NCI-H82 (cell line): ENCODE measurements at places on chromosomes 6 and 20.

DNA sequence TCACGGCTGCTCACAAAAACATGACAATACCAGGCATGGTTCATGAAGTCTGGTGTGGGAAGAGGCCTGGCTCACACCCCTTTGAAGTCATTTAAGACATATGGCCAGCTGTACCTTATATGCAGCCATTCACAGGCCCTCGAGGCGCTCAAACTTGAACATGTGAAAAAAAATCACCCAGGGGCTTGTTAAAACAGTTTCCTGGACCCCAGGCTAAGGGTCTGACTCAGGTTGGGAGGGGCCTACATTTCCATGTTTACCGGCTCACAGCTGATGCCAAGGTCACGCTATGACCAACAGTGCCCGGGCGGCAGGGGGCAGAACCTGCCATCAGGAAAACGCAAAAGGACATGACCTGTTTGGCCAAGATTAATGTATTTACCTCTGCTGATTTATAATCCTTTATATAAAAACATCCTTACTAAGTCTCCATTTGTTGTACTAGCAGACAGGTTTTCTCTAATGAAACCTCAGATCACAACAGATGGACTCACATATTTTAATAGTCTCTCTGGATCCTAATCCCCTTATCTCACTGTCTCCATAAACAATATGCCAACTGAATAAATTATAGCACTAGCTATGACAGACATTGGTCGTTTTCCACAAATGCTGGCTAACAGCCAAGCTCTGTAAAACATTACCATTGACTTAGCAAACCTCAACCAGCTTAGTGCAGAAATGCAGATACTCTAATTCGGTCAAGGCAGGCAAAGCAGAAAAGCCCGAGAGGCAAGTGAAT, 19.9 kb downstream of the EZR start:
- peak; percentile 99 for DNase-seq

DNA sequence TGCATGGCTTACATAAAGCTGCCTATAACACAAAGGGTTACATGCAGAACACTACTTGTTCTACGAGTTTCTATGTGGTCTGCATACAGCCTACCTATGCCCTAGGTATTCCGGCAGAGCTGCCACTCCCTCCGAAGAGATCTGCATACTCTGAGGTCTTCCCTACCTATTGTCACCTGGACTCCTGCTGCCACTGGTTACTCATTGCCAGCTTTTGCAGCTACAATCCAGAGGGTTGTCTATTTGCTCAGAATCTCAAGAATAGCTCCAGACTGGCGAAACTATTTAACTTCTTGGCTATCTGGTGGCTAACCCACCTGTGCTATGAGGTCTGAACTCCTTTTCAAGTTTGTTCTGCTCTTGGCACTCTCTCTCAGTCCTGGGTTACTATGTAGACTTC, 323.3 kb downstream of the BMP2 start:
- no peak for DNase-seq

- no peak for DNase-seq
Measured at GRCh38 chr6:83860359-83860755, 868 bp downstream of the CYB5R4 start.

DNA sequence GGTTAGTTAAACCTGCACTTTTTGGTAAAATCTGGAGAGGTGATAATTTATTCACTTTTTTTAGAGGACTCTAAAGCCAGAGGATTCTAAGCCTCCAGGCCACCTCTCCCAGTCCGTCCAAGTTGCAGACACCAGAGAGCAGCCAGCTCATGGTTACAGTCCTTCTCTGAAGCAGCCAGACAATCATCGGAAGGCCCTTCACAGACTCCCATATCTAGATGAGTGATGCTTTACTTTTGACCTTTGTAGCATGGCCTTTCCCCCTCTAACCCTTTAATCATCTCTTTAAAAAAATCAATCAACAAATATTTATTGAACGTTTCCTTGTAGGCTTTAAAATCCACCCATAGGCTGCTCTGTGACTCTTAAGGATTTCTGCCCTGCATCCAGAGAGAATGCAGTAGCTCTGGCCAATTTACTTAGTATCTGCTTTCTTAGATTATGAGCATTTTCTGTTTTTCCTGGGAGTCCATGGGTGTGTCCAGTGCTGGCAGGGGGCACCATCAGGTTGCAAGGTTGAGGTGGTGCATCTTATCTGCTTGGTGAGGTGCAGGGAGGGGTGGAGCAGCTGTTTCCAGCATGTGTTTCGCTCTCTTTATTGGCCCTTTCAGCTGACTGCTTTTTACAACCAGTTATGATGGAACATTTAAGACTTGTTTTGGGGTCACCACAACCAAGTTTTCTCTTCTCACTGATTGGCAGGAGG, 58.6 kb downstream of the JARID2 start:
- peak; percentile 38 for DNase-seq

DNA sequence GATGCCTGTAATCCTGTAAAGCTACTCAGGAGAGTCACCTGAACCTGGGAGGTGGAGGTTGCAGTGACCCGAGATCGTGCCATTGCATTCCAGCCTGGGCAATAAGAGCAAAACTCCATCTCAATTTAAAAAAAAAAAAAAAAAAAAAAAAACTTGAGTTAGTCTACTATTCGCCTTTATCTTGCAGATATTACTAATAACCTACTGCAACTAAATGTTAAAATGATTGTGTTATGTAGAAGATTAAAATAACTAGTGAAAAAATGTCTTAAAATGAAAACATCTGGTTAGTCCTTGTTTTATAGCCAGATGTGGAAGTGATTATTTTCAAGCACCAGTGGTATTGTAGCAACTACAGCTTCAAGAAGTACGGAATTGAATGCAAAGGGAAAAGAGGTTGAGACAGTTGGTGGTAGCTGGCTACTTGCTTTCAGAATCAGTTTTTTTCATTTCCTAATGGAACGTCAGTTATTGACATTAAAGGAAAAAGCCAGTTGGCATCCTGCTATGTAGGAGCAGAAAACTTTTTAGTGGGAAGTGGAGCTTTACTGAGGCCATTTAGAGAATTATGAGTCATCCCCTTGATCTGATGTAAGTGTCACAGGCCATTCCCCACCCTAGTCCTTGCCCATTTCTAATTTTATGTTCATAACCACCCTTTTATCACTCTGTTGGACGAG, 43.8 kb upstream of the DYNLRB1 start:
- DNase-seq: peak; percentile 39

- no peak for DNase-seq
Measured at GRCh38 chr6:98747960-98748359, 86.4 kb upstream of the POU3F2 start.

- no peak for DNase-seq
Measured at GRCh38 chr6:56938649-56939191, 16.2 kb upstream of the BEND6 start.

- no peak for DNase-seq
Measured at GRCh38 chr20:5030348-5031205, 29.3 kb upstream of the SLC23A2 start.

DNA sequence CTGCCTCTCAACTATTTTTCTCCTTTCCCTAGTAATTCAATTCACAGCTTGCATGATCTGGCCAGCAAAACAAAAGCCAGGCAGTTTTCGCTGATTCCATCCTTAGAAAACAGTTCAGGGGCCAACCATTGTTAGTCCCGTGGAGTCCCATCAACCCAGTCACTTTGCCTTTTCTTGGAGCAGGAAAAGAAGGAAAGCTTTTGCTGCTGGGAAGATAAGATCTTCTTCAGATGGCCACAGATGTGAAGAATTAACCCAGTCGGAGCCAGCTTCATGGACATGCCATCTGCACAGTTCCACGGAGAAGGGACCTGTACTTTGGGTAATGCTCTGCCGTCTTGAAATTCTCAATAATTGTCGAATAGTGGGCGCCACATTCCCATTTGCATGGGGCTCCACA, 76.9 kb upstream of the TSHZ2 start:
- DNase-seq: peak; percentile 30

GRCh38 chr6:139475646-139476045, 101.2 kb upstream of the CITED2 start:
- no peak for DNase-seq

DNA sequence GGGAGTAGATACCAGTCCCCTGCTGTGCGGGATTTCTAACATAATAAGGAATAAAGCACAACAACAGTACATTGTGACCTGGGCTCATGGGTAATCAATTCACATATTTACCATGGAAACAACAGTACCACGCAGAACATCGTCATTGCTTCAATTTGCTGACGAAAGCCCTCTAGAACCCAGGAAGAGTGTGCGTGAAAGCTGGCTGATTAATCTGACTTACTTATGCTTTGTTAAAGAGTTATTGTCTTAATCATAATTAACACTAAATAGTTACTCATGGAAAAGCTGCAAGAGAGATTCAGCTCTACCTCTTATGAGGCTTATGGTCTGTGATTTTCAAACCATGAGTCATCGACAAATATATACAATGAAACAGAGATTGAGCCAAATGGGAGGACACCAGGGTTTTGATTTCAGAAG, 644.3 kb upstream of the AGPAT4 start:
- no peak for DNase-seq

DNA sequence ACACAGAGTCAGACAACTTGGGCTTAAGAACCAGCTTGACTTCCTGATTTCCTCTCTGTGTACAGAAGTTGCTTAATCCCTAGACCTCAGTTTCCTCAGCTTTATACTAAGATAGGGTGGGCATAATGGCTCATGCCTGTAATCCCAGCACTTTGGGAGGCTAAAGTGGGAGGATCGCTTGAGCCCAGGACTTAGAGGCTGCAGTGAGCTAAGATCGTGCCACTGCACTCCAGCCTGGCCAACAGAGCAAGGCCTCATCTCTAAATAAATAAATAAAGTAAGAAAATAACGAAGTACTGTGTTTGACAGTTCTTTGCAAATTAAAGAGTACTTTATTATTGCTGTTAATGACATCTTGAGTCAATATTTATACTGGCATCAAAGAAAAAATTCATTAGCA, 41.7 kb downstream of the CNKSR3 start:
- no peak for DNase-seq

DNA sequence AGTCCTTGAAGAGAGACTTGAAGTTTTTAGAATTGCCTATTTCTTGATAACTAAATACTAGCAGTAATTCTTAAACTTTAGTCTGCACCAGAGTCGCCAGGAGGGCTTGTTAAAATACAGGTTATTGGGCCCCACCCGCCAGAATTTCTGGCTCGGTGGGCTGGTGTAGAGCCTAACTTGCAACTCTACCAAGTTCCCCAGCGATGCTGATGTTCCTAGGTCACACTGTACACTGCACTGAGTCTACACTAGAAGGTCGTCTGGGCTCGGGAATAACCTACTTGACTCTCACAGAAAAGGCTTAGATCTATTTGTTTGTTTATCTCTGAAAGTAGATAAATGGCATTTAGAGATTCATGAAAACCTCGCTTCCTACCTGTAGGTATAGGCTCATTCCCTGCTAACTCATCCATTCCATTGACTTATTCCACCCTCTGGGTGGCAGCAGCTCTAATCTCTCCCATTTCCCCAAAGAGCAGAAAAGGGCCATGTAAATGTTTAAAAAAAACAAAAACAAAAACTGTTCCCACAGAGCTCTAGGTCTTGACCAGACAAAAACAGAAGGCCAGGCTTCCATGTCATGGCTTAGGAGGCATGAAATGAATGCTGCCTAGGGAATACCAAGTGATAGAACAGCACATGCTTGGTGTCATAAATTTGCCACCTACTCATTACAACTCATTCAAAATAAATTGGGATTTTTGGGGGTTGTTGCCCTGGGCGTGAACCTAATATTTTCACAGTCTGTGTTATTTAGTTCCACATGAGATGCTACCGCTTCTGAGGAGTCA, 292.1 kb downstream of the ADGB start:
- no peak for DNase-seq

GRCh38 chr6:1703091-1703855, 93.6 kb downstream of the FOXC1 start:
- peak; percentile 26 for DNase-seq

DNA sequence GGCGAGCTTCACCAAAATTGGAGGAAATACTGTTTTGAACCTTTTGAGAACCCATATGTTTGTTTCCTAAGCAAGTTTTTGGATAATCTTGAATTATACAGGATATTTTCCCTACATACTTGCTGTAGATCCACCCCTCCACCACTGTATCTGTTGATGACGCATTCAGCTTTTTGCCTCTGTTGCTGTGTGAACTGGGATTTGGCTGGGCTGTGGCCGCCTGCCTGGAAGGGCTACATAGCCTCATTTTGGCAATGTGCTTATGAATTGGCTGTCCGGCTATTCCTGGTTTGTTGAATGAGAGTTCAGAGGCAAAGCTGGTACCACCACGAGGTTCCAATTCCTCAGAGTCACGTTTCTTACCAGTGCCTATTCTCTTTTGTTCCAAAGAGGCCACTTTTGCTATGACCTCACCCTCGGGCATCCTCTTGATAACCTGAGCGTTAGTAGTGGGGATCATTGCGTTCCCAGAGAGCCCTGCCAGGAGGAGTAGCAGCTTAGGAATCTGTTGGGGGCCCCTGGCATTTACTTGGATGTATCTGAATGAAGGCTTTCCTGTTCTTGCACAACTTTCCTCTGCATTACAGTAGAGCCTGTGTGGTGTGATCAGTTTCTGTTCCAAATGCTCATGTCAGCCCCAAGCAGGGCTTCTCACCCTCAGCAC, 6.4 kb downstream of the FAM83D start:
- no peak for DNase-seq

DNA sequence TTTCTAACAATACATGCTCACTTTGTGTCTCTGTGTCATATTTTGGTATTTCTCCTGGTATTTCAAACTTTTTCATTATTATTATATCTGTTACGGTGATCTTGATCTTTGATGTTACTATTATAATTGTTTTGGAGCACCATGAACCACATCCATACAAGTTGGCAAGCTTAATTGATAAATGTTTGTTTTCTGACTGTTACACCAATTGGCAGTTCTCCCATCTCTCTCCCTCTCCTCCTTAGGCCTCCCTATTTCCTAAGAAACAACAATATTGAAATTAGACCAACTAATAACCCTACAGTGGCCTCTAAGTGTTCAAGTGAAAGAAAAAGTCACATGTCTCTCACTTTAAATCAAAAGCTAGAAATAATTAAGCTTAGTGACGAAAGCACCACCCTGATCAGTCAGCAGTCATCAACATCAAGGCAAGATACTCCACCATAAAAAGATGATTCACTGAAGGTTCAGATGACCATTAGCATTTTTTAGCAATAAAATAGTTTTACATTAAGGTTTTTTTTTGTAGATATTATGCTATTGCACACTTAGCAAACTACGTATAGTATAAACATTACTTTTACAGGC, 61.5 kb downstream of the IBTK start:
- DNase-seq: no peak

DNA sequence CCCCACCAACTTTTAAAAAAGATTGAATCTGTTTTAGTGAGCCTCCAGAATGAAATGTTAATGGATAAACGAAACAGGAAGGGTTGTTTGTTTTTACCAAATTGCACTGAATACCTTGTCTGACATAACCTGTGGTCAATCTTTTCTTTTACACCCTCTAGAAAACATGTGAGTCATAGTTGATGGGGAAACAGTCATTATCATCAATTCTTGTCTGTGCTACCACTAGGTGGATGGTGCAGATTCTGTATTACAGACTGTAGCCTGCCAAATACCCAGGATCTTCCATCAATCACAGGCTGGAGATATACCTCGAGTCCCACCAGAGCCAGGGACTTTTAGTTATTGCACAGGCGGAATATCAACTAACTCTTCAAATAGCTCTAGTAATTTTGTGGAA, 29.5 kb upstream of the PKIB start:
- DNase-seq: peak; percentile 43
